Left ventricle myocardium superior (tissue), 1 donor: ENCODE measurements at places on chromosomes 1 and 21. TPM values are rescaled to one million over a fixed set of nuclear protein-coding genes. Genes with fewer than 3 reads are reported as not detected.

Gene TP73
- total RNA-seq = 0.05 TPM

Gene TSPAN2
- total RNA-seq = 6.2 TPM

DNA sequence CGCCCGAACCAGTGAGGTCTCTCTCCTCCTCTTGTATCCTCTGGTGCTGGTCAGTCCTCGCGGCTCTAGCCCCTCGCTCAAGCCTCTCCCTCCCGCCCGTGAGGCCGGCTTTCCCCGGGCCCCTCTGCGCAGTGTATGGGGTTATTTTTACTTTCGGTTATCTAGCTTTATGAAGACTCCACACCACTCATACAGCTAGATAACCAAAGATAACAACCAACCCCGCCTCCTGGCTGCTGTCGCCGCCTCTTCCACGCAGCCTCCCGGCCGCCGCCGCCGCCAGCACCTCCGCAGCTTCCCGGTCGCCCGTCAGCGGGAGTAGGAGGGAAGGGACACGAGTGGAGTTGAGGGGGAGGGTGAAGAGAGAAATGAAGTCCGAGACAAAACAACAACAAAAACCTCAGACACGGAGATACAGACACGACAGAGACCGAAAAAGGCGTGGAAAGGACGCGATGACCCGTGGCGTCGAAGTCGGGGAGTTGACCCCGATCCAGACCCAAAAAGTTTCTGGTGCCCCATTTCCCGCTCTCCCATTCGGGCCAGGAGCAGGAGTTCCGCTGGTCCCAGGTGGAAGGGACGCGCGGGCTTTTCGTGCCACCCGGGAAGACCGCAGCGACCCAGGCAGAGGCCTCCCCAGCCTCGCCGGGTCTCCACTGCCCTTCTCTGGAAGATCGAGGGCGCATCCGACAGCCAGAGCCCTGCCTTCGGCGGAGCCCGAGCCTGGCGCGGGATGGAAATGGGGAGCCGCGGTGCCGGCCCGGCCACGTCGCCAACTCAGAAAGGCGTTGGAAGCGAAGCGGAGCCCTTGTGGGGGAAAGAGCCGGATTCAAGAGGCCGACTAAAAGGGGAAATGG lies 51.4 kb downstream of the RHBG start:
- DNase-seq = no peak

GRCh38 chr1:84643183-84643582 lies 47.1 kb downstream of the SSX2IP start:
- DNase-seq = no peak

DNA sequence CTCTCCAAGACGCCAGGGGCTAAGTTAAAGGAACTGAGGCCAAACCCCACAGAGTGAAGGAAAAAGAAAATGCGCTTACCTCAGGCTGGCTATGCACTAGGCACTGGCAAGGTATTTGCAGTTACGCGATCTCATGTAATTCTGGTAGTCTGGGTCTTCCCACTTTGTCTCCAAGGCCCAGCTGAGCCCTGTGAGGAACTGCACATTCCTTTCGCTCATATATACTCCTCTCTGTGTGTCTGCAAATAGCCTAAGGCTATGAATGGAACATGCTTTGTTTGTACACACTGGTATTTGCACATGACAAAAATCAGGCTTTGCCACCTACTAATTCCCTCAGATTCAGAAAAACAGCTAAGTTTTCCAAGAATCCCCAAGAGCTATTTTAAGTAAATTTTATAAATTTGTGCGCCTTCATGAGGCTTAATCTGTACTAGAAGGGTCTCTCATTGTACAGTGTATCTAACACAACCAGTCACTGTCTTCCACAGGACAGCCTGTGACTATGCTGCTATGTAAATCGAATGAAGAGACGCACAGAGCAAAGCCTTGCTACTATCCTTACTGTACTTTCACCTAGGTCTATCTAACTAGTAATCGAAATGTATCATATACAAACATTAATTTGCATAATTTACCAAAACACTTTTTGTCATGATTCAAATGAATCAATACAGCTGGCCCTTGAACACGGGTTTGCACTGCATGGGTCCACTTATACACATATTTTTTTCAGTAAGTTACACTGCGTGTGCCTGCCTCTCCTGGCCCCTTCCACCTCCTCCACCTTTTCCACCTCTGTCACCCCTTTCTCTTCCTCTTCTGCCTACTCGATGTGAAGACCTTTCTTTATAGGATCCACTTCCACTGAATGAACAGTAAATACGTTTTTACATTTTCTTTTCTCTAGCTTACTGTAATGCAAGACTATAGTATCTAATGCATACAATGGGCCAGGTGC lies 87.0 kb downstream of the SIPA1L2 start:
- no peak for DNase-seq
